ENCODE measurements at places on chromosomes 13 and 19.

DNA sequence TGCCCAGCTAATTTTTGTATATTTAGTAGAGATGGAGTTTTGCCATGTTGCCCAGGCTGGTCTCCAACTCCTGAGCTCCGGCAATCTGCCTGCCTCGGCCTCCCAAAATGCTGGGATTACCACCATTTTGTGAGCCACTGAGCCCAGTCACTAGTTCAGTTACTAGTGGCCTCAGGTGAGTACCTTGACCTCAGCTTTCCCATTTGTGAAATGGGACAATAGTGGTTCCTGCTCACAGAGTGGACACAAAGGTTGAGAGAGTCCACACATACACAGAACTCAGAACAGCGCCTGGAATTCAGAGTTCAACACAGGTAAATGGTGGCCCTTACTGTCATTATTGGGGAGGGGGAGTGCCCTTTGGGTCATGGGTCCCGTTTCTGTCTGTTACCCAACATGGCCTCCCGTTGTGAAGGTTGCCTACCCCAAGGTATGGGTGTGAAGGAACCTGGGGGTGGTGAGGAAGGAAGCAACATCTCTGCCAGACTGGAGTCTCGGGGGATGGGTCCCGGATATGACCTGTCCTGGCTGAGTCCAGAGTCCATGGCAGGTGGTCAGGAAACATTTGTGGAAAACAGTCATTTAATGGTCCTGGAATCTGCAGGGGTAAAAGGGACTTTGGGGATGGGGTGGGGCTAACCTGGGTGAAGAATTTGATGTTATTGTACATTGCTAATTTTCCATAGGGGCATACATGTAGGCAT, 11.7 kb upstream of the IRGC start:
- no peak for DNase-seq

DNA sequence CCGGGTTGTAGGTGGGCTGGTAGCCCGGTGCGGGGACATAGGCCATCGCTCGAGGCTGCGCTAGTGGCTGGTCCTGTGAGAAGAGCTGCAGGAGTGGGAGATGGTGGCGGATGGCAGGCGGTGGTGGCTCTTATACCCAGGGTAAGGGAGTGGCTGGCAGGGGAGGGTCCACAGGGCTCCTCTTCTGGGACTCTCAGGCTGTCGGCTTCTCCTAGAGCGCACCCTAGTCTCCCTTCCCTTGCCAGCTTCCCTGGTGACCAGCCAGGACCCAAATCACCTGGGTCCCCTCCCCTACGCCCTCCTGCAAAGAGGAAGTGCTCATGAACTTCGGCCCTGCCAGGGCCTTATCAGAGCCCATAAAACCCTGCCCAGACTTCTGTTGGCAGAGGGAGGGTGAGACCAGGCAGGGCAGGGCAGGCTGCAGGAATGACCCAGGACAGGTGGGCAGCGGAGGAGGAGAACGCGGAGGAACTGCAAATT, at the start of gene LGALS4:
TSS of gene LGALS4 (minus strand) at position 105 of the 480 bp plus-strand sequence. CDS start at position 46, 59 bp downstream.
- peak; percentile 92 for DNase-seq

- no peak for DNase-seq
Observed at GRCh38 chr13:97496511-97496910, 62.5 kb downstream of the RAP2A start.

GRCh38 chr19:53904909-53905308, 4.2 kb upstream of the CACNG7 start:
- no peak for DNase-seq

DNA sequence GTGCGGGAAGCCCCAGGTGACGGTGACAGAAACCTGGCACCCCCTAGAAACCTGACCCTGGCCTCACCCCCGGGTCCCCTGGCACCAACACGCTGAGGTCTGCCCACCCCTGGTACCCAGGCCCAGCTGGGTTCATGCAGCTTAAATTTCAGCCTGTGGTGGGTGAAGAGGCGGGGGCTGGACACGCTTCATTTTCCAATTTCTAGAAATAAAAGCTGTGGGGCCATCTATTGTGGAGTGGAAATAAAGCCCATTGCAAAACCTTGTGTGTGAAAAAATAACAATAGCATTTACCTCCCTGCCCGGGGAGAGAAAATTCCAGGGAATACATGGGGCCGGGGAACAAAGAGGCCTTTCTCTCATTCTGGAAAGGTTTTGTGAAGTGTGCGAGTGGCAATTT, 7.5 kb upstream of the FUT5 start:
- no peak for DNase-seq

GRCh38 chr19:9909251-9909650, 27.1 kb downstream of the OLFM2 start:
- DNase-seq: no peak

GRCh38 chr13:50357586-50358118, 342.4 kb downstream of the KCNRG start:
- peak; percentile 51 for DNase-seq

DNA sequence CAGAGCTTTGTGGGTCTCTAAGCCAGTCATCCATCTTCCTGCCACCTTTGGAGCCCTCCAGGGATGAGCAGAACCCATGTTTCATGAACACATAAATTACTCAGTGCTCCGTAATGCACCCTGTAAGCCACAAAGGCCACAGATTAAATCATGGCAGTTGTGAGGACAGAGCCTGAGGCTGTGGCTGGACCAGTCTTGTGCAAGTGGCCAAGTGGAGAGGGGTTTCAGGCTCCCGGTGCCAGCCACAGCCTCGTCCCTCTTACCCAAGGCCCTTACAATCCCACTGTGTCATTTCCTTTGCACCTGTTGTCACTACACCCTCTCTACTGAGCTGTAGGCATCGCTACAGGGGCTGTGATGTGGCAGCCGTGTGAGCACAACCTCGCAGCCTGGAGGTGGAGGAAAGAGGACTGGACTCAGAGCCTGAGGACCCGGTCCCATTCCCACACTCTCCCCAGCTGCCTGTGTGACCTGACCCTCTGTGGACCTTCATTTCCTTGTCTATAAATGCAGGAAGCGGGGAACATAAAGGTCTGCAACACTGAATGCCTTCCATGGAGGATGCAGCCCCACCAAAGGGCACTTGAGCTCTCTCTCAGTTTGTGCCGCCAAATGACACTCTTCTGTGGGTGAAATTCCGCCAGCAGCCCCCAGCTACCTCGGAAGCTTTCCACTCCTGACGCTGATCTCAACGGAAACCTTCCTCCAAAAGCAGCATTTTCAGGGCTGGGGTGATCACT, 792.0 kb downstream of the UQCRFS1 start:
- no peak for DNase-seq

DNA sequence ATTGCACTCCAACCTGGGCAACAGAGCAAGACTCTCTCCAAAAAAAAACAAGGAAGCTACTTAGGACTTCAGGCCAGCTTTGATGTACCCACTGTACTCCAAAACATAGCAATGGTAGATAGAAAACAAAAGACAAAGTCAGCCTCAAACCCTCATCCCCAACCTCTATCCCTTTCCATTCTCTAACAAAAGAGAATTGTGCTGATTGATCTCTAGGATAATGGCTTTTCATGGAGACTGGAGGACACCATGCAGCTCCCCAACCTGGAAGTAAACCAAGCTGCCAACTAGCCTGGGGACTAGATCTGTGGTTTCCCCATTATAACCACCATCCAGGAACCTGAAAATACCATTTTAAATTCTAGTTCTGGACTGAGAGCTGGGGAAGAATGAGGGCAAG, 4.3 kb upstream of the ZDHHC20 start:
- no peak for DNase-seq

DNA sequence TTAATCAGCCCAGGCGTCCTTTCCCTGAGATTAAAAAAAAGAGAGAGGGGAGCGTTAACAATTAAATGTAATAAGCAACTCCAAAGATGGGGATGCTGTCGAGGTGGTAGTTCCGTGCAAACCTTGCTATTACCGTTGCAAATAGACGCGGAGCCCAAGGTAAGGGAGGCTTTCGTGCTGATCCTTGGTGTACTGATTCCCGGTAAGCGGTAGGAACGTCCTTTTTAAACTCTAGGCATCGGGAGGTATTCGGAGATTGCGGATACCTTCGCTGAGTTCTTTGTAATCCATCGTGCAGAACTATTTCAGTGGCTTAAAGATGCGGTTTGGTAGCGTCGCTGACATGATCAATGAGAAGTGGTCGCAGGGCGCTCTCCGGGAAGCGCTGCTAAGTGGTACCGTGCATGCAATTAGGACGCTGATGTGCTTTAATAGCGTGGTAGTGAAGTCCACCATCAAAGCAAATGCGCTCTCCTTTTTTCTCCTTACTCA, 3.1 kb downstream of the SLITRK5 start:
- DNase-seq: no peak

DNA sequence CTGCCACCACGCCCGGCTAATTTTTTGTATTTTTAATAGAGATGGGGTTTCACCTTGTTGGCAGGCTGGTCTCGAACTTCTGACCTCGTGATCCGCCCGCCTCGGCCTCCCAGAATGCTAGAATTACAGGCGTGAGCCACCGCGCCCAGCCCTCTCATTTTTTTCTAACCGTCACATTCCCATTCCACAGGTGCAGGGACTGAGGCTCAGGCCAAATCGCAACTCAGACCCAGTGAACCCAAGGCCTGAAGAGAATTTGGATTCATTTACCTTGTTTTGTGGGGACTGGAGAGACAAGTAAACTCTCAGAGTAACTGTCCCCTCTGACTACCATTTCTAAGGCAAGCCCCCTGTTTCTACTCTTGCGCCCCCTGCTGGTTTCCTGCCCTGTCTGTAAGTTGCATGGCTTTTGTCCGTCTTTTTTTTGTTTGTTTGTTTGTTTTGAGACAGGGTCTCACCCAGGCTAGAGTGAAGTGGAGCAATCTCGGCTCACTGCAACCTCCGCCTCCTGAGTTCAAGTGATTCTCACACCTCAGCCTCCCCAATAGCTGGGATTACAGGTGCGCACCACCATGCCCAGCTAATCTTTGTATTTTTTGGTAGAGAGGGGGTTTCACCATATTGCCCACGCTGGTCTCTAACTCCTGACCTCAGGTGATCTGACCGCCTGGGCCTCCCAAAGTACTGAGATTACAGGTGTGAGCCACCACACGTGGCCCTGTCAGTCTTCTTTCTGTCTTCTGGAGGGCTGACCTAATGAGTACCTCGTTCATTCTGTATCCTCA, 2.3 kb upstream of the STRN4 start:
- DNase-seq: no peak

DNA sequence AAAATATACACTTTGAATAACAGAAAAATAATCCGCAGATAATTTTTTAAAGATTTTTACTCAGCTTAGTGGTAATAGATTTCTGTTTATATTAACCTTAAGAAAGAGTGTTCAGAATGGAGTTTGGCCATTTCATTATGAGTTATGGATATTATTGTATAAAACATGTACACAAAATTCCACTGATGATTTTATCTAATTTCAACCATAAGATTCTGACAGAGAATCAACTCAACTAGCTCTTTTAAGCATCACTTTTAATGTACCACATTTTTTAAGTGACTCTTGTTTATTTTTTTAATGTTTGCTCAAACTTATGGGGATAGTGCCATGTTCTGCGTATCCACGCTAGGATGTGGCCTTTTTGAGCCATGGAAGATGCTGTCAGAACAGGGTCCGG, 75.7 kb downstream of the COL4A2 start:
- DNase-seq: no peak

DNA sequence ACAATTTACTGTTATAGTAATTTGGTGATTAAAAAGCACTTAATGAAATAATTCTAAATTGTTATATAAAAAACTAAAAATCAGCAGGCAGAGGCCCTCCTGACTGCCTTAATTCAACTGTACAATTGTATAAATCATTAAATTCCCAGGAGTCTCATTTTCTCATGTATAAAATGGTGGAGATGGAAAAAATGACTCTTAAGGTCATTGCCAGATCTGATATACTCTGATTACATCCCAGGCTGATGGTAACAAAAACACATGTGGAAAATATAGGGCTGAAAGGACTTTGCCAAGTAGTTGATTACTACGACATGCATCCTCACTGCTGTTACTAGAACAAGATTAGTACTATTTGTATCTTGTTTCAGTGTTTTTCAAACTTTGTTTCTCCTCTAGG, 1020.0 kb upstream of the SLC10A2 start:
- no peak for DNase-seq
